CD4-positive, alpha-beta T cell treated with Interleukin-17A for 4 hours (primary cell): ENCODE measurements at places on chromosomes 2 and 18.
A peak's percentile ranks its signal among the peaks of the same experiment; 100 is the strongest.

- DNase-seq, result no peak
Observed at GRCh38 chr2:100425573-100426383, 8.3 kb upstream of the CHST10 start.

GRCh38 chr18:36572135-36572856, 256.5 kb downstream of the TPGS2 start:
- DNase-seq, result peak; percentile 7

DNA sequence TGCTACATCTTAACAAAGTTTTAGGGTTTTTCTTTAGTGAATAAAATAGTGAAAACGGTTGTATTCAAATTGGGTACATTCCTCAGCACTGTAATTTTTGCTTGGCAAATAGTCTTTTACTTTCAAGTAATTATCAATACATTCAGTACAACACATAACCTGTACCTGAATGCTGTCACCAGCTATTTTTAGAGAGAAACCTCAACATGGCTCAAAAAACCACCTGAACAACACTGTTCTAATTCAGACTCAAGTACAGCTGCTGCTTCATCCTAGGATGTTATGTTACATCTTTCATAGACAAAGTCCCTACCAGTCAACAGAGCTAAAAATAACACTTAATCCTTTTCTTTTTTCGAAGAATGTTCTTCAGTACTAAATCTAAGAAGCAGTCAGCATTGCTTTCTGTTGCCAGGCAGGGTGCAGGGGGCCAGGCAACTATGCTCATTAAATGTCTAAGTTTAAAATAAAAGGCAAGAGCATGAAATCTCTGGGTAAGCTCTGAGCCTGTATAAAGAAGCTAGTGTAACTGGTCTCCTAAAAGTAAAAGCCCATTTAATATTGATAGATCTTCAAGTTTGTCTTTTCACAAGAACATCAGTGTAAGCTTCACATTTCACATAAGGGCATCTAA, 20.5 kb downstream of the PDIA6 start:
- DNase-seq, result no peak

DNA sequence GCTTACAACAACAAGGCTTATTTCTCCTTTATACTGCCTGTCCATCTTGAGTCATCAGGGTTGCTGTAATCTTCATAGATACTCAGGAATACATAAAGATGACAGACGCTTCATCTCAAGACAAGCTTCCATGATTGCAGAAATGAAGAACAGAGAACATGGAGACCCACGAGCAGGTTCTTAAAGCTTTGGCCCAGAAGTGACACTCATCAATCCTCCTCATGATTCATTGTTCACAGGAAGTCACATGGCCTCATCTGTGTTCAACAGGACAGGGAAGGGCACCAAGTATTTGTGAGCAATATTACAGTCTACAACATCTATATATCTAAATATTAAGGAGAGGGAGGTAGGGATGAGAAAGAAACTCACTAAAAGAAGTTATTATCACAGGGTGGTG, 36.5 kb upstream of the PGAP1 start:
- no peak for DNase-seq

GRCh38 chr2:75928093-75928492, 217.4 kb upstream of the GCFC2 start:
- no peak for DNase-seq

DNA sequence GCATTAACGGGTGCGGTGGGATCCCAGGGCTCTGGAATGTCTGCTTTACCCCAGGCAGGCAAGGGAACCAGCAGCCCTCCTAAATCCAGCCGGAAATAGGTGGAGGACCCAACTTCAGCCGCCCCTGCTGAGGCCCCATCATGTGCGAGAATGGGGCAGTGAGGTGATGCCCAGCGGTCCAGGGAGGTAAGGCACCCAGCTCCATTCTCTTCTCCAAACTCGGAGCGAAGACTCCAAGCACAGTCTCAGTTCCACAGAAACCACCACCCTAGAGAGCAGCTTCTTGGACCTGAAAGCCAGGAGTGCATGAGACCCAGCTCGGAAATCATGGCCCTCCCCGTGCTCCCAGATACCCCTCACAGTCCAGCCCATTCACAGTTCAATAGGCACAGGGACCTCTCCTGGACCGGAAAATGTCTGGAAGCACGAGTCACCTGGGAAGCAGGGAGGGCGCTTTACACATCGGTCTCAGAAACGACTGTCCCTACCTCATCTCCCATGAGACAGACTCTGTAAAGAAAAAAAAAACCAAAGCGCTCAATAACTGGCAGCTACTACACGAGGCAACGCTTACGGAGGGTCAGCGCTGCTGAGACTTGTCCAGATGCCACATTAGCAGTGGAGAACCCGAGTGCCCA, 2.0 kb downstream of the SDC1 start:
- DNase-seq, result no peak

GRCh38 chr2:182080493-182080892, 94.8 kb downstream of the PPP1R1C start:
- DNase-seq, result no peak

DNA sequence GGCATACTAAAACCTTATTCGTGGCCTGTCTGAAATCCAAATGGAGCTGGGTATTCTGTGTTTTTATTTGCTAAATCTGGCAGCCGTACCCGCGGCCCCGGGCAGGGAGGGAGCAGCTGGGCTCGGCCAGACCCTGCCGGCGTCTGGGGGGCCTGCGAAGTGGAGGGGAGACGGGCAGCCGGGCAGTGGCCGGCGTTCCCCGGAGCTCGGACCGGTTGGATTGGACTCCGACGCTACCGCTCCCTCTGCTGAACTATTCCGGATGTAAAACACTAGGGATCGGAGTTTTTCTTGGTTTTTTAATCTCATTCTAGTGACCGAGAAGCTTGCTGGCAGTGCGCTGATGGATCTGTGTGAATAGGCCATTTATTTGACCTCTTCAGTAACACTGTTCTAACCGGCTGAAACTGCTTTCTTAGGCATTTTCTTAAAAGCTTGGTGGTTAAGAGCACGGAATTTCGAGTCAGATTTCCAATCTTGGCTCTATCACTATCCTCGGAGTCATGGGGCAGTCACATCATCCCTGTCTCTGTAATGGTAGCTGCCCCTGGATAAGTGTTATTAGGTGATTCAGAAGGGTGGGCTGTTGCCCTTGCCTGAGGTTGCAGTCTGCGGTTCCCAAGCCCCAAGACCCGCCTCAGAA, 694 bp downstream of the UNC50 start:
- no peak for DNase-seq

GRCh38 chr2:112841295-112842044, 4.9 kb upstream of the IL1B start:
- no peak for DNase-seq

DNA sequence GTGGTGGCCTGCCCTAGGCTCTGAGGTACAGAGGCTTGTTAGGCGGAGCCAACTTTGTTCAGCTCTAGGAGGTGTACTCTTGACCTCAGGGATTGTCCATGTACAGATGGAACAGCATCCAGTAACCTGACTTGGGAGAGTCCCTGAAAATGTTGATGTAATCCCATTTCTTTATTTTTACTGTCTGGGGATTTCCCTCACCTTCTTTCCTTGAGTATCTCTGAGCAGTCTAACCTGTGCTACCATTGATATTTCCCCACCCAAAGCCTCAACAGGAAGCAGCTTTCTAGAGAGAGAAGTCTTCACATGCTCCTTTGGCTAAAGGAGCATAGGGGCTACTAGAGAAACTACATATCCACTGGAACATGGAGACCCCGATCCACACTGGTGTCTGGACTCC, 10.4 kb downstream of the IL36A start:
- no peak for DNase-seq

DNA sequence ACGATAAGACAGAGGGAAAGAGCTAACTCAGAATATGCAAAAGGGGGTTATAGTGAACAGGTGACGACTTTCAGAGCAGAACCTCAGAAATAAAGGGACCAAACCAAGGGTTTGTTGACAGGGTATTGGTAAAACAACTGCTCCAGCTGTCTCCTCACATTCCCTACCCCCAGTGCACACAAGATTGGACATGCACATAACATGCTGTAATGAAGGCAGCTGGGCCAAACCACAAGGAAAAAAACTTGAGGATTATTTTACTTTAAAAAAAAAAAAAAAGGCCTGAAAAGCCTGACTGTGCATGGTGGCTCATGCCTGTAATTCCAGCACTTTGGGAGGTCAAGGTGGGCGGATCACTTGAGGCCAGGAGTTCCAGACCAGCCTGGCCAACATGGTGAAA, 3.5 kb downstream of the RBM43 start:
- DNase-seq, result no peak

DNA sequence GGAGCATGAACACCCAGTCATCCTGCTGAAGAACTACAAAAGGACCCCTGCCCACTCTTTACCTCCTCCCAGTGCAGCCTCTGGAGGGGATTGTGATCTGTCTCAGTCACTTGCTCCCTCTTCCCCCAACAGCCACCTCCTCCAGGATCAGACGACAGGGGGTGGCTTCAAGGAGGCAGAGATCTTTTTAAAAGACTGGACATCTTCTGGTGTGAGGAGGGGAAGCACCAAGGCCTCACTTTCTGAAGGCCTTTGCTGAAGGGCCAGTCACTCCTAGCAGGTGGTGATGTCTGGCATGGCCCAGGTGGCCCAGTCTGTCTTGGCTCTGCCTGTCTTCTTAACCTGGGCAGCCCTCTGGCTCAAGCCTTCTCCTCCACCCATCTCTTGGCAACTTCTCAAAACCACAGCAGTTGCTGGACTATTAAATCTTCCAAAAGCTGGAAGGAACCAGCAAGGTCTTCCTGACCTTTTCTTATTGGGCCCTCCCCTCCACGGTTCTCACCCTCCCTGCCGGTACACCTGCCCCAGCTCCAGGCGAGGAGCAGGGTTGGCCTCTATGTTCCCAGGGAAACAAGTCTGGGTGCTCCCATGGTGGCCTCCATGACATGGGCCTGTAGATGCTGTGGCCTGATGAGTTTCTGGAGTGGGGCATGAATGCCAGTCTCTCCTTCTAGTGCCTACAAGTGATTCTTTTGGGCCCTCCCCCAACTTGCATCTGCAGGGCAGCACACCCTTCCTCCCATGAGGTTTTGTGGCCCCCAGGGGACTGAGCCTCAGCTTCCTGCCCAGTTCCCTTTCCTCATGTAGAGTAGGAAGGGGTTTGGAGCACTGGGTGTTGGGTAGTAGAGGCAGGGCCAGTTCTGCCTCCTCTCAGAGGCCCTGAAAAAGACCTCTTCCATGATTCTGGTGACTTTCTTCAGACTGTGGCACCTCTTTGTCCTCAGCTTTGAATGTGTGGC, 5.0 kb upstream of the ATP6V1B1 start:
- no peak for DNase-seq
